Lung (tissue), 17 donors: ENCODE measurements at places on chromosomes 11 and 22. TPM values are rescaled to one million over a fixed set of nuclear protein-coding genes. Genes with fewer than 3 reads are reported as not detected.

The PLEKHB1 gene
- 9.6 TPM for total RNA-seq

The NNMT gene
- total RNA-seq = 276 TPM

The SEPTIN3 gene
- 0.51 TPM for total RNA-seq

The MCAM gene
- total RNA-seq = 174 TPM

The OR51S1 gene
- not detected for total RNA-seq

The MGAT3 gene
- 19.4 TPM for total RNA-seq

The MYO18B gene
- 0.09 TPM for total RNA-seq

The MIOX gene
- not detected for total RNA-seq

The ANKRD49 gene
- 22.6 TPM for total RNA-seq

The SCGB1D2 gene
- total RNA-seq = not detected

The SLC22A9 gene
- not detected for total RNA-seq

The C11orf52 gene
- total RNA-seq = 16.0 TPM

The ELMOD1 gene
- total RNA-seq = 1.9 TPM

The ESAM gene
- total RNA-seq = 142 TPM

The DERL3 gene
- 6.1 TPM for total RNA-seq

The CREB3L1 gene
- total RNA-seq = 16.8 TPM

The RIBC2 gene
- 8.1 TPM for total RNA-seq

The SYT12 gene
- not detected for total RNA-seq

The LYVE1 gene
- total RNA-seq = 51.2 TPM

The SCT gene
- not detected for total RNA-seq

The CPT1A gene
- 51.7 TPM for total RNA-seq

The SNX32 gene
- total RNA-seq = 0.77 TPM

The IGF2 gene
- total RNA-seq = 23.5 TPM

The PES1 gene
- 34.4 TPM for total RNA-seq

The LARGE1 gene
- 41.1 TPM for total RNA-seq

The CCT8L2 gene
- total RNA-seq = not detected

The TSPAN18 gene
- total RNA-seq = 18.3 TPM

The OR52A1 gene
- total RNA-seq = not detected

The C11orf97 gene
- 6.3 TPM for total RNA-seq

The HEPACAM gene
- total RNA-seq = not detected

The KDELR3 gene
- total RNA-seq = 4.4 TPM

The DEUP1 gene
- total RNA-seq = 1.9 TPM

The OR52B6 gene
- total RNA-seq = not detected

The WNT11 gene
- total RNA-seq = 31.3 TPM

The ZNF280A gene
- total RNA-seq = not detected

The SCGB1A1 gene
- 16.0 TPM for total RNA-seq

The SDHD gene
- total RNA-seq = 164 TPM

The TCN1 gene
- total RNA-seq = 3.0 TPM

The IGSF9B gene
- total RNA-seq = 19.5 TPM
